Stimulated activated CD4-positive, alpha-beta T cell treated with anti-CD3 and anti-CD28 coated beads, TNF-alpha, amount 100 ng/mL, for 1 hour (primary cell): ENCODE measurements at places on chromosomes 6 and 20.

DNA sequence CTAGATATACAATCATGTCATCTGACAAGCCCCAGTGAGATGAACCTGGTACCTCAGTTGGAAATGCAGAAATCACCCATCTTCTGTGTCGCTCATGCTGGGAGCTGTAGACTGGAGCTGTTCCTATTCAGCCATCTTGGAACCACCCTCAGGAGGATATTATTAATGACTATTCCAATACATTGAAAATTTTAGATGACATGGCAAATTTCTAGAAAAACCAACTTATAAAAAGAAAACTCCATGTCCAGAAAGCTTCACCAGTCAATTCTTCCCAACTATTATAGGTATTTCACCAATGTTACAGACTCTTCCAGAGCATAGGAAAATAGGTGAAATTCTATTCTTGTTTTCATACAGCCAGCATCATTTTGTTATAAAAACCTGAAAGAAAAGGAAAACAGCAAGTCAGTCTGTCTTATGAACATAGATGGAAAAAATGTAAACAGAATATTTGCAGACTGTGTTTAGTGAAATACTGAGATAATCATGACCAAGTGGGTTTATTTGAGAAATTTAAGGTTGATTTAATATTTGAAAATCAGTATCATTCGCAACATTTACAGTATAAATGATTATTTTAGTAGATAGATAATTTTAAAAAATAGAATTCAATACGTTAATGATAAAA lies 43.3 kb downstream of the ATRN start:
- DNase-seq = no peak

GRCh38 chr6:142935553-142936517 lies 9.1 kb downstream of the HIVEP2 start:
- no peak for DNase-seq

DNA sequence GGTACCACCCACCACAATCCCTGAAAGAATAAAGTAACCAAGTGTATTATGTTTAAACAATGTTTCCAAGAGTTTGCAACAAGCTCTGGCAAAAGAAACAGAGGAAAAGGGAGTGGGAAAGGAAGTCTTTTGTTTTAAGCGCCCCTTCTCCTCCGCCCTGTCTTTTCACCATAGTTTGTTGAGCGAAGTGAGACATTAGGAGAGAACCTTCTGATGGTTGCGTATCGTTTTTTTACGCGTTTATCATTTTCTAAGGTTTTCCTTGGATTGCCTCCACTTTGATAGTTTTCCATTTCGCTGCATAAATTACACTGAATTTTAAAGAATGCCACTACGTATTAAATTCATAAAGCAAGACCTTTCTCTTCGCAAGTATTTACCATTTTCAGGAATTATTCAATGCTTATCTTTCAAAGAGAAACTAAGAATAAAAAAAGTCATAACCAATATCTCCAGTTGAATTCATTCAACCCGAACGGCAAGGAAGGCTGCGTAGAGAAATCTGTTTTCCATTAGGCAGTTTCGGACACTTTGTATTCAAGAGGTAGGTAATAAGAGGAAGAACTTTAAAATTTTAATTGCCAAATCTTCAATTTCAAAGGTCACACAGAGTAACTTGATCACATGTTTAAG lies 920 bp upstream of the EPHA7 start:
- no peak for DNase-seq

GRCh38 chr6:76166874-76167273 lies 94.4 kb upstream of the IMPG1 start:
- no peak for DNase-seq

DNA sequence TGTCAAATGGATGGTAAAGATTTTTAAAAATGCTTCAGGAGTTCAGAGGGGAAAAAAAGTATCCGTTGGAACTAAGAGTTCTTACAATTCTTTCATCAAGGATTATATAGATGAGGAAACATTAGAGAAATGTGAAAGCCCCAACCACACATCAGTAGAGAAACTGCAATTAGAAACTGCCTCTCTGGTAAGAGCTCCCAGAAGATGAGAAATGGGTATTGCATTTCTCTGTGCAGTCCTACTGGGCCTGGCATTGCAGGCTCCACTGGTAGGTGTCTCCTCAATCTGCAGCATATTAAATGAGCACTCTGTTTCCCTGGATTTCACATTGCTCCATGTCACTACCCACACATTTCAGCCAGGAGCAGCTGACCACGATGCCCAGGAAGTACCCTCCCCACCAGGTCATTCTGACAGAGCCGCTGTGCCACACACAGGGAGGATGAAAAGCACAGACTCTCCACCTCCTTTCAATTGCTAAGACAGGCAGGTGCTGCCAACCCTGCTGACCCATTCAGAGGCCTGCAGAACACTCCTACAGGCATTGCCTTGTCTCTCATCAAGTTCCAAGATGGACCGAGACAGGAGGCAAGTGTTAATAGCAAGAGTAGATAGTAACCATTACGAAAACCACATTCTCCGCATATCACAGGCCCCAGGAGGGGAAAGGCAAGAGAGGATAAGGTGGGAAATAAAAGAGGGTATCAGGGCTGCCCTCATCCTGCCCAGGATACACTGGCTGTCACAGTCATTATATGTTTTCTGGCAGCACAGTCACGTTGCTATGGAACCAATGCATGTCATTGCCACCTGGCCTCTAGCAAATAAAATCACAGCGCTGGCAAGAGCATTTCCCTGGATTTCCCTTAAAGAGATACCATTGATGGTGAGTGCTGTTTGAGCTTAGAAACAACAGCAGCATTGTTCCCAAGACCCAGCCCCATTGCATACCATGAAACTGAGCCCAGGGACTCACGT lies 241.7 kb downstream of the ATXN1 start:
- no peak for DNase-seq

DNA sequence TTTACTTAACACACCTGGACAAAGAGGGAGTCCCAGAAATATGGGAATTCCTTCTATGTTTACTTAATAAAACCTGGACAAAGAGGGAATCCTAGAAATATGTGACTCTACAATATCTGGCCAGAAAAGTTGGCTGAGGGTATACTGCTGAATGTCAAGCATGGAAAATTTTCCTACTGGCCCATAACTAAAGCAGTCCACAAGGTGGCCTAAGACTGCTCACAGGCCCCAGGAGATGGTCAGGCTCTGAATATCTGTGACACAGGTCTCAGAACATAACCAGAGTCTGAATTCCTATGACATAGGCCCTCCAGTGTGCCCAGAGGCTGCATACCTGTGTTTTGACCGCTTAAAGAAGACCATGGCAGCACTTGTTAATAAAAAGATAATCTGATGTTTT lies 578.2 kb upstream of the NRSN1 start:
- DNase-seq = no peak

- DNase-seq = no peak
Measured at GRCh38 chr20:58219342-58219700, 9.1 kb downstream of the ANKRD60 start.

DNA sequence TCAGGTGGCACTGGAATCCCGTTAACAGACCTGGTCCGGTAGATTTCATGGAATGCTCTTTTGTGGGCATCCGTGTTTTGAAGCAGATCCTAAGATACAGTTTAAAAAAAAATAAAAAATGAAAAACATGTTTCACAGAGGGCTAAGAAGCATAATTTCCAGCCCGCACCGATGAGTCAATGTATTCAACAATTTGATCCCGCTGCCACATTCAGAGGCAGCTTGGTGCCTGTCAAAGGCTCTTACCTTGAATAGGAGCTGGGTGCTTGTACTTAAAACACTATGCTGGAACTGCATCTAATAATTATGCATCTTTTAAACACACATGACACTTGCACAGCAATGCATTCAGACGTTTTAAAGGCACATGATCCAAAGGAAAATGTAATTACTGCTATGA lies 164.8 kb downstream of the SYNE1 start:
- DNase-seq = no peak

GRCh38 chr20:32780749-32781655 lies 18.8 kb downstream of the DNMT3B start:
- no peak for DNase-seq

GRCh38 chr20:50645253-50646068 lies 45.9 kb downstream of the RIPOR3 start:
- DNase-seq = no peak

- no peak for DNase-seq
Measured at GRCh38 chr20:45041464-45042337, 59.2 kb downstream of the KCNS1 start.

GRCh38 chr6:41784581-41785171 lies 2.8 kb upstream of the TOMM6 start:
- no peak for DNase-seq

DNA sequence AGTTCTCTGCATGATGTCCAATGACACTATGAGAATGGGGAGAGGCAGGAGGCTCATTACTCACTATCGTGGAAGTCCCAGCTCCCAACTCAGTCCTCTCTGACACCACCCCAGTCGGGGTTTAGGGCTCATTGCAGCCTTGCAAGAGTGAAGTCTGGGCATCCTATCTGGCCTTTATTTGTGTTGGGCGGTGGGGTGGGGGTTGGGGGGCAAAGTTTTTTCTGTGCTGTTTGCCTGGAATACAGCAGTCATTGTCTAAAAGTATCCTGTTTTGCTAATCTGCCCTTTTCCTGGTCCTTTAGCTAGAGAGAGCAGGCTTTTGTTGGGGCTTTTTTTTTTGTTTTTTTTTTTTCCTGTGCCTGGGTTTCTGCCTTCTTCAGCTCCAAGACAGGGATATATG lies 174.2 kb downstream of the MYLK4 start:
- no peak for DNase-seq

DNA sequence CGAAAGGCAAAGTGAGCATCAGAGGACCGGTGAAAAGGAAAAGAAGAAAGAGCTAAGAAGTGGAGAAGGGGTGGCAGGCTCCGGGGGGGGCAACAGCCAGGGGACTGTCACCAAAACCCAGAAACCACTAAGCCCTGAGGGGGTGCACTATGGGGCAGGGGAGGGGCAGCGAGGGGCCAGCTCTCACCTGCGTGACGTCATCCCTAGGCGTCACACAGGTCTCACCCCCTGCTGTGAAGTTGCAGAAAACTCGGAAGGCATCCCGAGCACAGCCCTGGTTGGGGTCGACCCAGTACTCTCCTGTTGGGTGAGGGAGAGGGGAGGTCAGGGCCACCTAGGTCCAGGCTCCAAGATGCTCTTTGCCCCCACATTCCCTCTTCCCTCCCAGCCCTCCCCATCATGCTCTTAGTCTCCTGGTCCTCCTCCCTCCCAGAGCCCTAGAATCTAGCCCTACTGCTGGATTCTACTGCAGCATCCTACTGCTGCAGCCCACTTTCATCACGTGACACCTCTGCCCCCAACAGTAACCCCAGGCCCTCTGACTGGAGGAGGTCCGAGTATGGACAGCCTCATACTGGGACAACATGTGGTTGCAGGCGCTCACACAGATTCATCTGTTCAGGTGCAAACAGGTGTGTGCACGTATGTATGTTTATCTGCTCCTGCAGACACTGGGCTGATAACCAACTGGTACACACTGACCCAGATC lies 27.4 kb downstream of the COL11A2 start:
- no peak for DNase-seq

DNA sequence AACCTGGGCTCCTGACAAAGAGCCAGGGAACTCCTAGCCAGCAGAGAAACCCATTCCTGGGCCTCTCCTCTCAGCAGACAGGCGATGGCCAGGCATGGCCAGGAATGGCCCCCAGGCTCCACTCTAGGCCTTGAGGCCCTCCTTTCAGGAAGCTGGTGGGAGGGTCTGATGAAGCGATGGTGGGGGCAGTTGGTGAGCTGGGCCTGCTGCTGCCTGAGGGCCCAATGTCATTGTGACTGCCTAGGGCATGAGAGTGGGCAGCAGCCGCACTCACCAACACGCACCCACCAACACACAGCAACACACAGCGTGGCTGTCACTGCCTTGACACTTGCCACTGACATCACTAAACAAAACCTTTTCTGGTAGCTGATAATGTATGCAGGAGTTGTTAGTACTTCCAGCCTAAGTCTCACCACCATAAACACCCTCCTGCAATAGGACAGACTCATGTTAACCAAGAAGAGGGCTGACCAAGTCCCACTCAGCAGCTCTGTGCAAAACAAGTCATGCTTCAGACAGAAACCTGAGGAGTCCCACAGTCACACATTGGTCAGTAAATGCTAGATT lies 69.3 kb downstream of the ABHD12 start:
- DNase-seq = no peak

DNA sequence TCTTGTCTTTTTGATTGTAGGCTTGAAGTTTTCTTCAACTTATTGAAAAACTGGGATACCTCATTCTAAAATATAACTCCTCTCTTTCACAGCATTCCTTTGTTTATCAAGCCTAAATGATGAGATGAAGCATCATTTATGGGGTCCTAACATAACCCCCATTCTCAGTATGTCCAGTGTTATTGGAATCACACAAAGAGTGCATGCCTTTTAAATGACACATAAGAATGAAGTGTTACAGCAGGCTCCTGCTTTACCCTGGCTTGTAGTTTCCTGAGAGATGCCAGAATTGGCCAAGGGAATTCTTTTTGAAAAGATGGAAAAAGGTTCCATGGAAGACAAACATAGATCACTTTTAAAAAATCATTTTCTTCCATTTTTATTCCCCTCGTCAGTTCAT lies 502.4 kb downstream of the BCKDHB start:
- no peak for DNase-seq

- no peak for DNase-seq
Measured at GRCh38 chr6:81895511-81896185, 143.2 kb upstream of the TENT5A start.
